CD14-positive monocyte (primary cell): ENCODE measurements at places on chromosomes 12 and 14. TPM values are rescaled to one million over a fixed set of nuclear protein-coding genes. Genes with fewer than 3 reads are reported as not detected.
A peak's percentile ranks its signal among the peaks of the same experiment; 100 is the strongest.

CHGA gene
- polyA plus RNA-seq, result not detected in 2 replicates

OR6C2 gene
- 0.18 TPM for polyA plus RNA-seq

TEX52 gene
- not detected for polyA plus RNA-seq

DNA sequence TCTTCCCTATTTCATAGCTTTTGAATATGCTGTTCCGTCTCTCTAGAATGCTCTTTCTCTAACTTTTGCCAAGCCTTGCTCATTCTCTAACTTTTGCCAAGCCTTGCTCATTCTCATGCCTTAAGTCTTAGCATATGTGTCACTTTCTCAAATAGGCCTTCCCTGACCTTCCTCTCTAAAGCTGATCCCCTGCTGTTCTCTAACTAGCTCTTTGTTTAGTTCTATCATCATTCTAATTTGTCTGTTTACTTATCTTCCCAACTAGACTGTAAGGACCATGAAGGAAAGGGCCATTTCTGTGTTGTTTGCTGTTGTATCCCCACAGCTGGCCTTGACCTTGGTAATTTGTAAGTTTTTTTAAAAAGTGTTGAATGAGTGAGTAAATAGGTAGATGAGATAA lies 71.1 kb downstream of the ZNF641 start:
- peak; percentile 26 for DNase-seq

DNA sequence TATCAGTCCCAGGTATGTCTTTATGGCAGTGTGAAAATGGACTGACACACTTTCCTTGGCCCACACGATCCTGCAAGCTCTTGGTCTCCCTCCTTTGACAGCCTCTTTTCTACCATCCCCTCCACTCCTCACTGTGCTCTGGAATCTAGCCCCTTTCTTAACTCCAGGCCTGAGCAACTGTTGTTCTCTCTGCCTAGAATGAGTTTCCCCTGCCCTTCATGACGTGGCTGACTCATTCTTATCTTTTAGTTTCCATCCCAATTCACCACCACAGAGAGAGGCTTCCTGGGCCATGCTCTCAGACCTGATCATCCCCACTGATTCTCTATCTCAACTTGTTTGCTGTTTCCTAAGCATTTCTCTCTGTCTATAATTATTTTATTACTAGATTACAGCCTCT lies 157.4 kb upstream of the HMGA2 start:
- DNase-seq, result no peak

- DNase-seq, result peak; percentile 58
These were observed 36.3 kb downstream of the RIN3 start for GRCh38 chr14:92549859-92550230.

- DNase-seq, result no peak
These were observed 5.8 kb downstream of the ANKRD9 start for GRCh38 chr14:102503641-102504327.
